ENCODE measurements at places on chromosomes 4 and X.

DNA sequence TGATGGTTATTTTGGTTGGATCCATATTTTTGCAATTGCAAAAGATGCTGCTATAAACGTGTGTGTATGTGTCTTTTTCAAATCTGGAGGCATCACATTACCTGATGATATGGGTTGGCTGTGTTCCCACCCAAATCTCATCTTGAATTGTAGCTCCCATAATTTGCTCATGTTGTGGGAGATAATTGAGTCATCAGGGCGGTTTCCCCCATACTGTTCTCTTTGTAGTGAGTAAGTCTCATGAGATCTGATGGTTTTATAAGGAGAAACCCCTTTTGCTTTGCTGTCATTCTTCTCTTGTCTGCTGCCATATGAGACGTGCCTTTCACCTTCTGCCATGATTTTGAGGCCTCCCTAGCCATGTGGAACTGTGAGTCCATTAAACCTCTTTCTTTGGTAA lies 33.4 kb downstream of the APOOL start:
- H3K36me3 ChIP-seq: no peaks in the 10 kb centered on the region
- H3K4me3 ChIP-seq: no peak overlapping the region
- no peaks in the 10 kb centered on the region for H3K27me3 ChIP-seq

- H3K4me3 ChIP-seq: peak overlapping the region; percentile 66
- DNase-seq: no peak
- no peaks in the 10 kb centered on the region for H3K27me3 ChIP-seq
- H3K4me1 ChIP-seq: peaks cover 14% of the 10 kb centered on the region
- H3K27ac ChIP-seq: no peak overlapping the region
Observed at GRCh38 chrX:82087699-82088098, 885.8 kb downstream of the SH3BGRL start.

DNA sequence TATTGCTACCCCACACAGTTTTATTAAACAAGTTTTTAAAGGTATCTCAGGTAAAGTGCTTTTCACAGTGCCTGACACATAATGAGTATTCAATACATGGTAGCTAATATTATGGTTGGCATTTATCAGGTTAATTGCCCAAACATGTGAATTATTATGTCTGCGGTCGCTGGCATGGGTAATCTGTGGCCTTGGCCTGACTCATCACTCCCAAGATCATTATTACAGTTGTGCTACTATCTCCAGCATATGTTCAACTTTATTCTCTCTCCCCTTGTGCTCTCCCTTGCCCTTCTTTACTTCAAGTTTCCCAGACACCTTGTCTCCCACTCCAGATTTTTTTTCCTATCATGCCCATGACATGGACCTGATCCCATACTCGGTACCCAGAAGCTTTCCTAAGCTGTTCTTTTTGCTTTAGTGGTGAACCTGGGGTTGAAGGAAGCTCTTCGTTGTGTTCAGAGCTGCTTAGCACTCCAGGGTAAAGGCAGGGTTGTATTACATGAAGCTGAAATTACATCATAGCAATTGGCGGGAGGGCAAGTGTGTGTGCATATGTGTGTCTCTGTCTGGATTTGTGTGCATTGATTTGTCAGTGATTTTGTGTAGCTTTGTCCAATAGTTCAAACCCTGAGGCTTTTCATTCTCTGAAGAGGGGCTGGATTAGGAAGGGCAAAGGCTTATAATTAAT lies 176.5 kb upstream of the NRK start:
- no peaks in the 10 kb centered on the region for H3K36me3 ChIP-seq
- H3K4me3 ChIP-seq: no peak overlapping the region
- H3K27me3 ChIP-seq: no peaks in the 10 kb centered on the region
- H3K4me1 ChIP-seq: no peaks in the 10 kb centered on the region
- no peak overlapping the region for H3K27ac ChIP-seq

DNA sequence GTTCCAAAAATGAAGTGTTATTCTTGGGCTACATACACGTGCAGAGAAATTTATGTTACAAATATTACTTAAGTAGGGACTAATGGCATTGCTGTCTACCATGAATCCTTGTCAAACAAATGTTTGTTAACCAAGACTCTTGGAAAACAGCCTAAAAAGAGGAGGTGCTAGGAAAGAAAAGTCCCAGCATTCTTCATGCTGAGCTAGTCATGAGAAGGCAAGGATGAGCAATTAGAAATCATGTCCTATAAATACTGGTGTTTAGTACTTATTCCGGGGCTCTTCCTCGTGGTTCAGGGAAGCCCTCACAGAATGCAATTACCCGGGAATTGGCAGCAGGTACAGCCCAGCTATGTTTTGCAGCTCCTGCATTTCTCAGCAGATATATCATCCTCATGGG lies 378.1 kb upstream of the FTHL17 start:
- no peak overlapping the region for H3K4me3 ChIP-seq
- H3K36me3 ChIP-seq: no peaks in the 10 kb centered on the region
- H3K27me3 ChIP-seq: no peaks in the 10 kb centered on the region
- no peak for DNase-seq
- no peaks in the 10 kb centered on the region for H3K4me1 ChIP-seq
- no peak overlapping the region for H3K27ac ChIP-seq

GRCh38 chr4:177175473-177175872 lies 134.2 kb upstream of the NEIL3 start:
- no peak overlapping the region for H3K27ac ChIP-seq
- no peaks in the 10 kb centered on the region for H3K27me3 ChIP-seq
- H3K36me3 ChIP-seq: no peaks in the 10 kb centered on the region
- no peak for DNase-seq
- H3K4me1 ChIP-seq: no peaks in the 10 kb centered on the region

DNA sequence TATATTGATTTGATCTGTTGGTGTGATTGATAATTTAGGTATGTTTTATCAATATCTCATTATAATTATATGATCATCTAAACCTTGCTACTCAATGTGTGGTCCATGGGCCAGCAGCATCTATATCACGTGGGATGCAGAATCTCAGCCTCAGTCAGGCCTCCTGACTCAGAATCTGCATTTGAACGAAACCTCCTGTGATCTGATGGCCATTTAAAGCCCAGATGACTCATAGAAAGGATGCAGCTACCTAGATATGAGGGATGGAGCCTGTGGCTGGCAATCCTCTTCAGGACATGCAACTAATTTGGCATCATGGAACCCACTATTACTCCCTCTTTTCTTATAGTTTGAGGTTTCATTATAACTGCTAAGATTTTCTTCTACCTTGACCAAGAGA lies 11.3 kb upstream of the CHRNA9 start:
- H3K27me3 ChIP-seq: peaks cover 23% of the 10 kb centered on the region

- no peak overlapping the region for H3K27ac ChIP-seq
- no peaks in the 10 kb centered on the region for H3K27me3 ChIP-seq
- DNase-seq: no peak
- no peaks in the 10 kb centered on the region for H3K36me3 ChIP-seq
- H3K4me1 ChIP-seq: no peaks in the 10 kb centered on the region
- H3K4me3 ChIP-seq: no peak overlapping the region
Observed at GRCh38 chr4:21769404-21770147, 179.0 kb downstream of the KCNIP4 start.

DNA sequence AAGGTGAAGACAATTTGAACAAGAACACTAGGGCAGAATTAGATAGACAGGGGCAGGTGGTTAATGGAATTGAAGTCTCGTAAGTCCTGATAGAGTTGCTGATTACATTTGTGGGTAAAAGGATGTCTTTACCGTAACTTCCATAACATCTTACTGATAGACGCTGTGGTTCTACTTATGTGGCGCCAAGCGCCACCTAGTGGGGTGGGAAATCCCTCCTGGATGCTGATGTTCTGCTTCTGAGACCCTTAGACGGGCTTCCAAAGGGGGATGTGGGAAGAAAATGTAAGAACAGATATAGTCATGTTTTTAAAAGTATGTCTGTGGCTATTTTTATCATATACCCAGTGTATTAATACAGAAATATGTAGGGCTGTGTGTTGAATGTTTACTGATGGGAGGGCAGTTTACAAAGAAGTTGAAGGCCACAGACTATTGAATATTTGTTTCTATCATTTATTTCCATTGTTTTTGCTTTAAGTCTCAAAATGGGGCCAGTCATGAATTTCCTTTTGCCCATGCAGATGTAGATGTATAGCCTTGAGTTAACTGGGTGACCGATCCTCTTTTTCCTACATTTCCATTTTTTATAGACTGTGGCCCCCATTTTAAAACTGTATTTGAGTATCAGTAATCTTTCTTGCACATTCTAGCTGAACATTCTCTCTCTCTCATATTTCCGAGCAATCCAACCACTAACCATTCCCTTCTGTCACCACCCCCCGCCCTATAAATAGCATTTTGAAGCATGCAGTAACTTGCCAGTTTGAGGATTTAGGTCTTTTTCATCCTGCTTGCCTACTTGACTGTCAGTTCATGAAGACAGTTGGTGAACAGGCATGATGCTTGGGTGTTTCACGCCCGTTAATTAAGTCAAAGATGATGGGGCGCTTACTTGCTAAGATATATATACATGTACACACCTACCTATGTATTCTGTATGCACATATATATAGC lies 12.1 kb upstream of the TLR8 start:
- peak; percentile 10 for DNase-seq
- no peaks in the 10 kb centered on the region for H3K36me3 ChIP-seq
- no peaks in the 10 kb centered on the region for H3K27me3 ChIP-seq
- H3K4me1 ChIP-seq: no peaks in the 10 kb centered on the region
- H3K27ac ChIP-seq: no peak overlapping the region

- DNase-seq: no peak
- peaks cover 10% of the 10 kb centered on the region for H3K27me3 ChIP-seq
- H3K4me1 ChIP-seq: no peaks in the 10 kb centered on the region
- H3K27ac ChIP-seq: no peak overlapping the region
- no peak overlapping the region for H3K4me3 ChIP-seq
Observed at GRCh38 chr4:102180046-102180445, 165.2 kb downstream of the SLC39A8 start.

GRCh38 chrX:37701588-37701987 lies 16.0 kb downstream of the XK start:
- H3K4me3 ChIP-seq: no peak overlapping the region
- no peak for DNase-seq
- H3K27me3 ChIP-seq: no peaks in the 10 kb centered on the region
- H3K4me1 ChIP-seq: no peaks in the 10 kb centered on the region
- H3K27ac ChIP-seq: no peak overlapping the region
- H3K36me3 ChIP-seq: no peaks in the 10 kb centered on the region

DNA sequence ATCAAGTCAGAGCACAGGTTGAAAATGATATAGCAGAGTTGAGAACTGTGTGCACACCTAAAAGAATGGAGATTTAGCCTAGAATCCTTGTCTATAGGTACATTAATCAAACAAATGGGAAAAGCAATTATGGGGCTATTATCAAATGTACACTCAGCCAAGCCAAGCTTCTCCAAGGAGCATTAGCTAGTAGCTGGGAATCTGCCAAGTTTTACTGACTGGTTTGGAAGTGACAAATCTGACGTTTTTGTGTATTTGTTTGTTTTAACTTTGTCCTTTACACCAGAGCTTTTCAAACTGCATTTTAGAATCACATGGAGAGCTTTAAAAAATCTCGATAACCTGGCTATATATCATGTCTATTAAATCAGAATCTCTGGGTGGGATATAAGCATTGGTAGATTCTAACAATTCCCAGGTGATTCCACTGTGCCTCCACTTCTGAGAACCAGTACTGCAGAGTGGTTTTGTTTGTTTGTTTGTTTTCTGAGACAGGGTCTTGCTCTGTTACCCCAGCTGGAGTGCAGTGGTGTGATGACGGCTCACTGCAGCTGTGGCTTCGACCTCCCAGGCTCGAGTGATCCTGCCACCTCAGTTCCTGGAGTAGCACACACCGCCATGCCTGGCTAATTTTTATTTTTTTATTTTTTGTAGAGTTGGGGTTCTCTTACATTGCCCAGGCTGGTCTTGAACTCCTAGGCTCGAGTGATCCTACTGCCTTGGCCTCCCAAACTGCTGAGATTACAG lies 279.8 kb downstream of the UNC5C start:
- H3K36me3 ChIP-seq: no peaks in the 10 kb centered on the region
- H3K27ac ChIP-seq: no peak overlapping the region
- DNase-seq: no peak
- no peak overlapping the region for H3K4me3 ChIP-seq

- H3K27me3 ChIP-seq: peaks cover 6% of the 10 kb centered on the region
- H3K4me1 ChIP-seq: no peaks in the 10 kb centered on the region
- DNase-seq: no peak
- peaks cover 3% of the 10 kb centered on the region for H3K36me3 ChIP-seq
- no peak overlapping the region for H3K27ac ChIP-seq
- no peak overlapping the region for H3K4me3 ChIP-seq
Observed at GRCh38 chrX:77493677-77494553, 46.7 kb downstream of the FGF16 start.

DNA sequence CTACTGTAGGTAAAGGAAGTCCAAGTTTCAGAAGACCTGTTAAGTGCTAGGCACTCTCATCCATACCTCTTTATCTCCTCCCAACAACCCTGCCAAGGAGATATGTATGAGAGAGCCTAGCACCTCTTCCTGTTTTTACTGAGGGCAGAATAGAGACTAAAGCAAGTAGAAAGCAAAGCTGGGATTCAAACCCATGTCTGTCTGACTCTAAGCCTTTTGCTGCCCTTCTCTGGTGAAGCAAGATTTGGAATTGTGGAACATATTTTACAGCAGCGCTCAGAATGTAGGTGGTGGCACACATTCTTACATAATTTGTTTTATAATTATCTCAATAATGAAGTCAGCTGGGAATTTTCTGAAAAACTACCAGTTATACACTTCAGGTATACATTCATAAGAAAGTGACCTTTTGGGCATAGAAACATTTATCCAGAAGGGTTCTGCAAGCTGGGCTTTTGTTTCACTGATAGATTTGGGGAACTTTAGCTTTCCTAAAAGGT lies 41.7 kb downstream of the SEPTIN11 start:
- H3K27me3 ChIP-seq: no peaks in the 10 kb centered on the region
- H3K36me3 ChIP-seq: peaks cover 14% of the 10 kb centered on the region
- peaks cover 42% of the 10 kb centered on the region for H3K4me1 ChIP-seq
- H3K4me3 ChIP-seq: no peak overlapping the region

DNA sequence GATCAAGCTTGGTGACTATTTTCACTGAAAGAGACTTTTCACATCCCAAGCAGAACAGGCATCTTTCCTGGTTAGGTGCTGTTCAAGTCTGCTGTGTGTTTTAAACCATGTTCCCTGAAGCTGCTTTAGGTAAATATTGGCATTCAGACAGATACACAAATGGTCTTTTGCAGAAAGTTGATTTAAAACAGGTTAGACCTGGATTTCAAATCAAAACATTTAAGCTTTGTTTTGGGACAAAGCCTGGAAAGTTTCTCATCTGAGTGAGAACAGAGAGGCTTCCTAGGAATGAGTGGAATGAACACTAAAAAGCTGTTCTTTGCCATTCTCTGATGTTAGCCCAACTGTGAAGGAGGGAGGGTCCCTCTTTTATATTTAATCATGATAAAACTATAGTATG lies 10.1 kb downstream of the ANXA3 start:
- no peaks in the 10 kb centered on the region for H3K36me3 ChIP-seq
- H3K27ac ChIP-seq: no peak overlapping the region
- H3K4me1 ChIP-seq: no peaks in the 10 kb centered on the region
- peaks cover 24% of the 10 kb centered on the region for H3K27me3 ChIP-seq
- H3K4me3 ChIP-seq: no peak overlapping the region
- no peak for DNase-seq

- no peaks in the 10 kb centered on the region for H3K27me3 ChIP-seq
- peaks cover 1% of the 10 kb centered on the region for H3K4me1 ChIP-seq
- H3K4me3 ChIP-seq: no peak overlapping the region
- no peak overlapping the region for H3K27ac ChIP-seq
- no peak for DNase-seq
Observed at GRCh38 chrX:110420771-110421499, 62.3 kb downstream of the RTL9 start.

- no peak overlapping the region for H3K4me3 ChIP-seq
- no peak overlapping the region for H3K27ac ChIP-seq
- H3K27me3 ChIP-seq: peaks cover 35% of the 10 kb centered on the region
- H3K36me3 ChIP-seq: no peaks in the 10 kb centered on the region
- no peaks in the 10 kb centered on the region for H3K4me1 ChIP-seq
- no peak for DNase-seq
Observed at GRCh38 chr4:169184236-169184635, 86.5 kb downstream of the SH3RF1 start.
